ENCODE measurements at places on chromosomes 12 and 14.

- DNase-seq: no peak
Measured at GRCh38 chr12:113853491-113853890, 112.6 kb downstream of the RBM19 start.

- no peak for DNase-seq
Measured at GRCh38 chr14:101891471-101891870, 72.9 kb upstream of the DYNC1H1 start.

DNA sequence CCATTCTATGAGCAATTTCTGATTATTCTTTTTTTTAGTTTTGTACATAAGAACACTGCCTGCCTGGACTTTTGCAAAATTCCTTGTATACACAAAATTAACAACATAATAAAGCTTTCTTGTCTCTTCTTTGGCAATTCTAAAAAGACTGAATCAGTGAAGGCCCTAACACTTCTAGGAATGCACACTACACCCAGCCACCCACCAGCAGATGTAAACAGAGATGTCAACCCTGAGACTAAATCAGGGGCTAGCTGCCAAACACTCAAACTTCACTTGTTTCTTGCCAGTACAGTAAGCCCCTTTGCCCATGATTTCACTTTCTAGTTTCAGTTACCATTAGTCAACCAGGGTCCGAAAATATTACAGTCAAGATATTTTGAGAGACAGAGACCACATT, 15.5 kb downstream of the DCAF5 start:
- peak; percentile 45 for DNase-seq

DNA sequence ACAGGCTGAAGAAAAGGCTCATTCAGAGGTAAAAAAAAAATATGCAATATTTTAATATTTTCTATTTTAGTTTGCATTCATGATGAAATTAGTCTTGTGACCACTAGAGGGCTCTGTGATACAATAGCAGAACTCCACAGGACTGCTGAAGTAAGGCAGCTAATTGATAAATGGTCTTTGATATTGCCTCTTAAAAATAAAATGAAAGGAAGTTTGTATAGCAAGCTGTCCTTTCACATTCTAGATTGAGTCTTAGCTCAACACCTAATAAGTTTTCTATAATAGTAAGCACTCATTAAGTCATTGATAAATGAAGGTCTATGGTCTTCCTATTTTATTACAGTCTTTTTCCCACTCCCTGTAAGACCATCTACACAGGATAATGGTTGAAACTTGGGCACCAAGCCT, 315.7 kb downstream of the NAV3 start:
- peak; percentile 51 for DNase-seq

- DNase-seq: peak; percentile 57
Measured at GRCh38 chr14:24051789-24052655, at the start of gene CARMIL3. Gene CARMIL3, plus strand, starts transcription at chr14:24052009. Its CDS starts 145 bp downstream, at chr14:24052154.
